ENCODE measurements at places on chromosomes 1 and 21.

GRCh38 chr1:168717906-168718891, 10.8 kb downstream of the DPT start:
- peak; percentile 17 for DNase-seq

- DNase-seq: no peak
Observed at GRCh38 chr1:241590719-241591118, 49.5 kb downstream of the CHML start.

- no peak for DNase-seq
Observed at GRCh38 chr1:44531785-44532566, 126.9 kb downstream of the RNF220 start.

- no peak for DNase-seq
Observed at GRCh38 chr1:70066711-70067110, 138.7 kb downstream of the LRRC40 start.

DNA sequence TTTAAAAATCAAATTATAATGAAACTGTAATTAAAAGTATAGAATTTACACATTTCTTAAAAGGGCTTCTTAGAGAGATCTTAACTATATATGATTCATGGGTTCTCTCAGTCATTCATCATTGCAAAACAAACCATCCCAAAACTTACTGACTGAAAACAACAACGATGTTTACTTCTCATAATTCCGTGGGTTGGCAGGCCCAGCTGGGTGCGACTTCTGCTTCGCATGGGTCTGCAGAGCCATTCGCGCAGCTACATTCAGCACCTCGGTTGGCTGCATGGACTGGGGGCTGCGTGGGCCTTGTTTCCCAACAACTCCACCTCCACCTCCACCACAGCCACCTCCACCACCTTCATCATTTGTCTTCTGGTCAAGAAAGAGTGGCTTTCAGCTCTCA, 4.0 kb downstream of the SLAMF8 start:
- DNase-seq: no peak

GRCh38 chr1:198829944-198830343, 191.1 kb downstream of the PTPRC start:
- no peak for DNase-seq

- no peak for DNase-seq
Observed at GRCh38 chr1:232291261-232291660, 338.7 kb downstream of the SIPA1L2 start.

GRCh38 chr1:182003953-182004586, 57.4 kb downstream of the ZNF648 start:
- no peak for DNase-seq

- no peak for DNase-seq
Observed at GRCh38 chr21:44345495-44345894, 6.3 kb upstream of the CFAP410 start.

- DNase-seq: no peak
Observed at GRCh38 chr1:48876330-48876785, 99.7 kb upstream of the BEND5 start.

DNA sequence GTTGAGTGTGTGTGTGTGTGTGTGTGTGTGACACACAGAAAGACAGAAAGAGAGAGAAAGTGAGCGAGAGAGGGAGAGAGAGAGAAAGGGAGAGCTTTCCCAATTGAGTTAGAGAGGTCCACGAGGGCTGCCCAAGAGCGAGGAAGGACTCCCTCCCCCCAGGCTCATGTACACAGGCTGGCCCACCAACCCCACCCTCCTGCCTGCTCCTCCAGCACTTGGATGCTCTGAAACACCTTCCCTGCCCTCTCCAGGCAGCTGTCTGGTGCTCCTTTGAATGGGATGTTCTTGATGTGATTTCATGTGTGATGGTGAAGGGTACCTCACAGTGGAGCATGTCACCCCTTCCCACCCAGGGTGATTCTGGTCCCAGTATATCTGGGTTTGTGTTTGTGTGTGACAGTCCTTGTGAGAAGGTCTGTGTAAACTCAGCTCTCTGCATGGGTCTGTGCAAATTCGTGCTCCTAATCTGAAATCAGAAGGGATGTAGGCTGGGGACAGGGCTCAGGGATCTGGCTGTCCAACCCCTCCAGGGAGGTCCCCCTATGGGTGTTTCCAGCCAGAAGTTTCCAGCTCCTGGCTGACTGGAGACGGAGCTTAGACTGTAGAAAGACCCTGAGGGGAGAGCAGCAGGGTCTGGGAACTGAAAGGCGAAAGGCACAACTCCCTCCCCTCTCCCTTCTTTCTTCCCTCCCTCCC, 6.8 kb upstream of the PEAR1 start:
- no peak for DNase-seq

DNA sequence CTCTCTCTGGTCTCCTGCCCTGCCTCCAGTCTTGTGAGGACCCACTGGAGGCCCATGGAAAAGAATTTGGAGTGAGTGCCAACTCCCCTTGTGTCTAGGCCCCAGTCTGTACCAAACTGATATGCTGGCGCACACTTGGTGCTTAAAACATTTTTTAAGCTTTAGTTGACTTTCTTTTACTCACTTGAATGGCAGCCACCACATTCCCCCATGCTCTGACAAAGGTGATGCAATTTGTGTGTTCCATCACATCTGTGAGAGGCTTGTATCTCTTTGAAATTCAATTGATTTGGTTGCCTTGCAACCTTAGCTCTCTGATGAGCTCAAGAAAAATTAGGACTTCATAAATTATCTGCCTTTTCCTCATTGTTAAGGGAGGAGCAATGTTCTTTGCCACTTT, 30.5 kb upstream of the WDTC1 start:
- no peak for DNase-seq

DNA sequence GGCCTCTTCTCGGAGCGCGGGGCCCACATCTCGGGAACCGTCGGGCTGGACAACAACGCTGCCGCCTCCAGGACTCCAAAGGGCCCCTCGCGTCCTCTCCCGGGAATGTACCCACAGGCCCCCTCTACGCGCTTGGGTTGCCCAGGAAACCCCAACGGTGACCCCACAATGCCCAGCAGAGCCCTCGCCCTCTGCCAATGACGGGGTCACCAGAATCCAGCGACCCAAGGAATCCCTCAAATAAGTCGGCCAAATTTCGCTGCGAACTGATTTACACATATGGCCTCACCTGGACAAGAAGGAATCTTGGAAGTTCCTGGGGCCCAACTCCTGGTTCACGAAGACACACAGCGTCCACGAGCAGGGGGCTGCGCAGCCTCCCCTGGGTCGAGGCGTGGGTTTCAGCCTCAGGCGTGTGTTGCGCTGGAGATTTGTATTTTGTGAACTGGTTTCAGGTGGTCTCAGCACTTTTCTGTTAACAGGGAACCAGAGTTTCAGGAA, 78.1 kb downstream of the DESI2 start:
- DNase-seq: no peak

DNA sequence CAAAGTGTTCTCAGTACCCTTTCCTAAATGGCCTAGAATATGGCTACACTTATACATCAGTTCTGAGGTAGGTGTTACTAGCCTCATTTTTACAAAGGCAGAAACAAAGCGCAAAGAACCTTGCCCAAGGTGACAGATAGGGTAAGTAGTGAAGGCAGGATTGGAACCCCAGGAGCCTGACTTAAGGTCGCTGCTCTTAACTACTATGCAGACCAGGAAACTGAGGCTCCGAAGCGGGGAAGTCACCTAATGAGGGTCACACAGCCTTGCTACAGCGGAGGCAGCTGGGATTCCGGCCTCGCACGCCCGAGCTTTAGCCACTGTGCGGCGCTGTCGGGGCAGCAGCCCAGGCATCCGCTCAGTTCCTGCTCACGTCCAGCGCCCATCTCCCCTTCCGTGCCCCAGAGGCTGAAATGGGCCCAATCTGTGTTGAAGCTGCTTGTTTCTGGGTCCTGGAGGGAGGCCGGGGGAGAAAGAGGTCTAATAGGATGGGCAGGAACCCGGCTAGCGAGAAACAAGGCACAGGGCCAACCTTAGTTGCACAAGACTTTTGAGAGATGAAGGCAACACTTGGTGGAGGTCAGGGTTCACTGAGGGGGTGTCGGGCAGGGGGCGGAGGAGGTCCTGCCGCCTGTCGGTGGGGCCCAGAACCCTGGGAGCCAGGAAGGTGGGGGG, 1.4 kb upstream of the FOXD2 start:
- DNase-seq: peak; percentile 42

DNA sequence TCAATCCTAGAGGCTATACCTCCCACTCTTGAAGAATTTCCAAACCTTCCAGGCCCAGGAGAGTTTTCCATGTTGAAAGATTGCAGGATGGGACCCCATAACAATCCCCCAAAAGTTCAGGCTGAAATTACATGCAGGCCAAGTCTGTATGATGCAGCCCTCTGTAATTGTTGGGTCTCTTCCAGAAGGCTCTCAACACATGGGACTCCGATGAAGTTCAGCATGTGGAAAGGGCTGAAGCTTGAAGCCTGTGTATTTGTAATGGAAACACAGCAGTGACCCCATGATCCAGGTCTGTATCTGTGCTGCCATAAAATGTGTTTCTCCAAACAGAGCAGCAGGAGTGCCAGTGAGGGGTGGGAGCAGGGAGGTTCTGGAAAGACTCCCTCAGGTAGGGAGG, 202.5 kb upstream of the LYPLAL1 start:
- DNase-seq: no peak

- no peak for DNase-seq
Observed at GRCh38 chr1:78038071-78038470, 7.7 kb upstream of the GIPC2 start.

GRCh38 chr1:161390559-161390858, 22.8 kb upstream of the CFAP126 start:
- no peak for DNase-seq

DNA sequence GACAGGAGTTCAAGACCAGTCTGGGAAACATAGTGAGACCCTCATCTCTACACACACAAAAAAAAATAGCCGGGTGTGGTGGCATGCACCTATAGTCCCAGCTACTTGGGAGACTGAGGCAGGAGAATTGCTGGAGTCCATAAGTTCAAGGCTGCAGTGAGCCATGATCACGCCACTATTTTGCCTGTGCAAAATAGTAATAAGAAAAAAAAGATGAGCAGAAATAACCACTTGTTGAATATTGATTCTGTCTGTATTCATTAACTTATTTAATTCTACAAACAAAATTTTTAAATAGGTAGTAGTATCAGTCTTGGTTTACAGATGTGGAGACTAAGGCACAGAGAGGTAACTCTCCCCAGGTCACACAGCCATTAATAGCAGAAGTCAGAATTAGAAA, 16.9 kb downstream of the LRRC40 start:
- no peak for DNase-seq

DNA sequence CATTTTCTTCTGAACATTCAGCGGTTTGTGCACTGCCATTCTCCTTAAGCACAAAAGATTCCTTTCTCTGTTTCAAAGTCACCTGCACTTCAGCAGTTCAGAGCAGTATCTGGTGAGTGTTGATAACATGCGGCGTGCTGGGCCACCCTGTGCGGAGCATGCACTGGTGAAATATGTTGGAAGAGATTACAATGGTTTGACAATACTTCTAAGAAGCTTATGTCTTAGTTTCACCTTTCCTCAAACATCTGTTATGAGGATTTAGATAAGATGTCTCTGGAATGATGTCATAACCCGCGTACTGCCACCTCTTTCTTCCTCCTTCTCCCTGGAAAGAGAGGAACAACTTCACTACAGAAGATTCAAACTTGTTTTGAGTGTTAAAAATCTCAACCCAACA, 650.3 kb downstream of the AJAP1 start:
- DNase-seq: no peak

DNA sequence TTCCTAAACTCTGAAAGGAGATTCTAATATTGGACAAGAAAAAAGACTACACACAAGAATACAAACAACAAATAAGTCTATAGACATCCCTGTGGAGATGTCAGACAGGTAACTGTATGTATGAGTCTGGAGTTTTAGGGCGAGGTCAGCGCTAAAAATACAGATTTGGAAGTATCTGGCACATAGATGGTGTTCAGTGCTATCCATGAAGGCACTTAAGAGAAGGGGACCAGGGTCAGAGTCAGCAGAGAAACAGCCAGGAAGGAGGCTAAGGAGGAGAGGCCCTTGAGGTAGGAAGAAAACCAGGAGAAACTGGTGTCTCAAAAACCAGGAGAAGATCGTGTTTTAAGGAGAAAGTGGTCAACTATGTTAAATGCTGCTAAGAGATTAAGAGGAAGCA, 18.1 kb downstream of the ZMPSTE24 start:
- no peak for DNase-seq

DNA sequence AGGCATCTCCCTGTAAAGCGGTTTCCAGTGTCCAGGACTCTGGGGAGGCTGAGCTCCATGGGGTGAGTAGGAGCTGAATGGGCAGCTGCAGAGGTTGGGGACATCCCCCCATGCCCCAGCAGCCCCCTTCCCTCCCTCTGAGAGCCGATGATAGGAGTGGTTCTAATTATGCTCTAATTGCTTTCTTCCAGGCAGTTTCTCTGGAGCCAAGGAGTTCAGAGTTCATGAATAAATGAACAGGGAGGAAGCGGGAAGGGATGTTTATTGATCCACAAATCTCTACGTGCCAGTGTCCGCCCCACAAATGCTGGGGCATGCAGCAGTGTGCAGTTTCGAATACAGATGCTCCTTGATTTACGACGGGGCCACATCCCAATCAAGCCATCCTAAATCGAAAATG, 15.6 kb downstream of the NKAIN1 start:
- DNase-seq: no peak

DNA sequence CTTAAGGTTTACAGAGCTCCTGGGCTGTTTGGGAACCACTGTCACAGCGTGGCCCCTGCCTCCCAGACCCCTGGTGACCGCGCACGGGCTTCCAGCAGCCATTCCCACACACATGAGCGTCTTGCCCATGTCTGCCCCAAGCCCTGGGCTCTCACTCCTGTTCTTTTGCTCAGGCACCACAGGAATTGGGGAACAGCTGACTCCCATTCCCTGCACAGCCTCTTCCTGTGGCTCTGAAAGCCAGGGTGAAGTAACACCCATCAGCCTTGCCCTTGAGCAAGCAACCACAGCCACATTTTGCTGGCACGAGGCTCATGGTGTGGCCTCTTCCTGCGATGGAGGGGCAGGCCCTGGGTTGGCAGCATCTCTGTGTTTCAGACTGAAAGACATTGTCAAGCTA, 14.3 kb upstream of the GPR157 start:
- no peak for DNase-seq

DNA sequence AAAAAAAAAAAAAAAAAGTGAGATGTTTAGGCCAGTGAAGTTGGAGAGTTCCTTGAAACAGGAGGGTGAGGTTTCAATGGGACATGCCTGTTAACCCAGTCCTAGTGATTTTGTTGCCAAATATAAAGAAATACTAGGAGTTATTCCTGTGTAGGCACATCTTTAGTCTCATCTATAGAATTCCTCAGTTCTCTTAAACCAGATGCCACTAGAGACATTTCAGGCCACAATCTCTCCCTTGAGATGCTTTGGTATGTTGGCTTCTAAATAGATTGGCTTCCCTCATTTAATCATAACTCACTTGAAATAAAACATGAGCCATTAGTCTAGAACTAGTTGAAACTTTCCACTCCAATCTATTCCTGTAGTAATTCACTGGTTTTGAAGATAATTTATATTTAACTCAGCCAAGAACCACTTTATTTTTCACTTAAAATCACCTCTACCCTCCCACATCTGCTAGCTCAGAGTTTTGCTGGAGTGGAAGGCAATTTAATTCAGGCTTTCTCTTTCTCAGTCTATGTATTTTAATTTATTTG, 29.8 kb downstream of the GPR137B start:
- no peak for DNase-seq

Data from midbrain (tissue), 1 donor.